Right cardiac atrium (tissue), 5 donors: ENCODE measurements at places on chromosomes 1 and 21. TPM values are rescaled to one million over a fixed set of nuclear protein-coding genes. Genes with fewer than 3 reads are reported as not detected.
A peak's percentile ranks its signal among the peaks of the same experiment; 100 is the strongest.

COL11A1 gene
- total RNA-seq = not detected

LPGAT1 gene
- total RNA-seq = 44.5 TPM

EVA1B gene
- 13.5 TPM for total RNA-seq

MAP10 gene
- total RNA-seq = 2.6 TPM

S100A7 gene
- total RNA-seq = not detected

LCE1D gene
- not detected for total RNA-seq

NUP210L gene
- 0.09 TPM for total RNA-seq

NBPF4 gene
- not detected for total RNA-seq

DNA sequence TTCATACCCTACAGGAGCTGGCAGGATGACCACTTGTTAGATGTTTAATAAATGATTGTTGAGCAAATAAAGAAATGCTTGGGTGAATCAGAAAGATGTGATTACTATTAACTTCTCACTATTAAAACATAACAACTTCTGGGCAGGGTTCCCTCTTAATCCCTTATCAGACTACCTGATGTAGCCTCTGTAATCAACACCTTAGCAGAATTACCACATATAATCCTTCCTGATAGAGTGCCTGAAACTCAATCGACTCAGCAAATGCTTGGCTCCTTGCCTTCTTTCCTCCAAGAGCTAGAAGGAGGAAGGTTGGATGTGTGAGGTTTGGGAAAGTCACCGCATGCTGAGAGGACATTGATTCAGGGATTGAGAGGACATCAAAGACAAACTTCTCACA, 34.8 kb upstream of the DSCAM start:
- no peak for DNase-seq

- no peak for DNase-seq
Measured at GRCh38 chr21:26686278-26686677, 113.2 kb upstream of the CYYR1 start.

- DNase-seq = no peak
Measured at GRCh38 chr1:94883691-94884090, 43.2 kb downstream of the CNN3 start.

DNA sequence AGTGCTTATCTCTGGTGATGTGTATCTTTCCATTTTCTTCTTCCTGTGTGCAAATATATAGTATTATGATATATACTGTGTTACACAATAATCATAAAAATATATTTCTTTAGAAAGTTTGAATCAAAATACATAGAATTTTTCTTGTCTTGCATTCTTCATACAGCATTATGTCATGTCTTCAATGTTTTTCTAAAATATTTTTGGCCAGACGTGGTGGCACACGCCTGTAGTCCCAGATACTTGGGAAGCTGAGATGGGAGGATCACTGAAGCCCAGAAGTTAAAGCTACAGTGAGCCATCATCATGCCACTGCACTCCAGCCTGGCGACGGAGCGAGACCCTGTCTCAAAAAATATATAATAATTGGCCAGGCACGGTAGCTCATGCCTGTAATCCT, 41.6 kb downstream of the IL6R start:
- DNase-seq = no peak

DNA sequence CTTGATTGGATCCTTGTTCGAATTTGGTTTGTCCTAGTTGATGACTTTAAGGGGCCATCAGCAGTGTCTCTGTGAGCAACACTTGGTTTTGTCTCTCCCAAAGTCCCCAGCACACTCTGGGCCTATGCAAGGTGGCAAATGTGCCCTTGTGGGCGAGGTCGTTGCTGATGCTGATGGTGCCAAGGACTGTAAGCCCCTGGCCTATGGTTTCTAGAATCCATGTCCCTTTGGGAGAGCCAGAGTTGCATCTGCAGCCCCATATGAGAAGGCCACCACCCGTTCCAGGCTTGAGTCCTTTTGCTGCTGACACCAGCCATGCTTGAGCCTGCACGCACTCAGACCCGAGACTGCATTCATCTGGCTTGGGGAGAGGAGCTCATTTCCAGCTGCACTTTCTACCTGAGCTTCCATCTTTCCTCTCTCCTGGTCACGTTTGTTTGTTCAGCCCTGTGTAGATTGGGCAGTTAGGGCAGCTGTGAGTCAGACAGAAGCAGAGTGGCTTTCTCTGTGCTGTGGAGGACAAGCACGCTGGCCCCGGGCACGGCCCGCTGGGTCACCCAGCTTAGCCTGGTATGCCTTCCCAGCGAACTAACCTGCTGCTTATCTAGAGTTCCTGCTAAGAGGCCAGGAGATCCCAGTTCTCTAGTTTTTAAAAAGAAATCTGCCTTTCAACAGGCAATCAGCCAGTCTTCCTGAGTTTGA, 52.1 kb upstream of the CSF3R start:
- DNase-seq = no peak

DNA sequence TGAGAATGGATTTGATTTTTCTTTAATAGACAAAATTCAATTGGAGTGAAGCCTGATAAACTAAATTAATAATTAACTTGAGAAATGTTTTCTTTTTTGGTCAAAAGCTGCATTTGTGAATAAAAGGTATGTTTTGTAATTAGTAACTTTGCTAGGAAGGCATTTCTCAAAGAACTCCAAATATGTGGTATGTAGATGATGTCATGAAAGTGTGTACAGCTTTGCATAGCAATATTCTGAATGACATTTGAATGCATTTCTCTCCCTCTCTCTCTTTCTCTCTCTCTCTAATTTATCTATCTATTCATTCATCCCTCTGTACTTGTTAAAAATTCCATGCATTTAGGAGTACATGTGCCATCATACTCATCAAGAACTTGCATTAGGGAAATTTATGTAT, 109.1 kb upstream of the ADAMTS5 start:
- no peak for DNase-seq

DNA sequence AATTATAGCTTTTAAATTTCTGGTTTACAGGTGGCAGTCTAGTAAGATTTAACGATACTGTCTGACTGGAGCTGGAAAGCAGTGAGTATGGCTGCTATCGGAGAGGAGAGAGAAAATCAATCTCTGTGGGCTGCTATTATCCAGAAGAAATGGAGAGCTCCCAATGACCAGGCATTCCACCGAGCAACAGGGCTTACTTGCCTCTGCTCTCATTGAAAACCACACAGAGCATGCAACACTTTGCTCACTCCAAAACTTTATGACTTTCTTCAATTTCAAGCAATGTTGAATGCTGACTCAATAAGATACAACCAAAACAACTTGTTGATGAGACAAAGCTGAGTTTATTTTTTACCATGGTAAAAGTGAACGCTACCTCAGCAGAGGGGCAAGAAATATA, 337.0 kb upstream of the NCAM2 start:
- DNase-seq = no peak

- no peak for DNase-seq
Measured at GRCh38 chr1:78003070-78003746, 1.5 kb upstream of the DNAJB4 start.

DNA sequence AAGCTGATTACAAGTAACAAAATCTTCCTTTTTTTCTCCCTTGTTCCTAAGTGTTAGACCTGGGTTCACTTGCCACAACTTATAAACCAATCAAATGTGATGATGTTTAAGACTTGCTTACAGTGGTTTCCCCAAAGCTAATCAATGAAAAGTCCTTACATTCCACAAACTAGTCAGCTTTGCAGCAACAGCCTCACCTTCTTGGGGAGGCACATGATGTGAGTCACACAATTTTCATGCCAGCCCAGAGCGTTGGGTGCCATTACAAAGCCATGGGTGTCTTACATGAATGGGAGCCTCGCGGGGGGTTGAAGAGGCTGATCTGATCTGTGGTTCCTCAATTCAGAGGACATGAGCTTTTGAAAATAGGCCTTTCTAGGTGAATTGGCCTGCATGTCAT, 91.6 kb upstream of the UBE2U start:
- DNase-seq = no peak

DNA sequence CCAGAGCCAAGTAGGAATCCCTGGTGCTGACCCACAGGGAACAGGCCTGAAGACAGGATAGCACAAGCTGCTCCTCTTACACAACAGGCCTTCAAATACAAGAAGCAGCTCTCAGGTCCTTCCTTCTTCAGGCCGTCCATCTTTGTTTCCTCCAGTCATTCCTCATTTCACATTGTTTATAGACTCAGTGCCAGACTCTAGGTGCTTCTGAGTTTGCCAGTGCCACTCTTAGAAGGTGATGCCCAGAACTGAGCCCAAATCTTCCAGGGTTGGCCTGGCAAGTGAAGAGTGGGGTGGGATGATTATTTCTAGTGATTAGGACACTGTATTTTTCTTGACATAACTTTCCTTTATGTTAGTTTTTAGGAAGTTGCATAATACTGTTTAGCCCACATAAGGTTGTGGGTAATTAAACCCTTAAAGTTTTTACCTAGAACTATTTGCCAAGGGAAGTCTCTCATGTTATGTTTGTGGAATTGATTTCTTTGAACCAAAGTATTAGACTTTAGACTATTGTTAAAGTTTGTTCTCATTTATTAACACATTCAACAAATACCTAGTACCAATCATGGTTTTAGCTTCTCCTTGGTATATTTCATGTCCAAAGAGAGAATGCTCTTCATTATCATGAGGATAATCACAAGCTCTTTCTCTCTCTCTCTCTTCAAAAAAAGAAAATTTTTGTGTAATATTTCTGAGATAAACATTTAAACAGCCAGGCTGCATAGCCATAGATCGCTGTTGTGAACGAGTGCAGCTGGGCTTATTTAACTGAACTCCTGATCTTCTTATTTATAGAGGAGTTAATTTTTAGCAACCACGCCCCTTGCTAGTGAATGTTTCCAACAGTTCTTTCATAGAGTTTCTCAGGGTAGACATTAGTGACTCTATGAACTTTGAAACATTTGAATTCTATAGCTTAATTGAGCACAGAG, 47.7 kb downstream of the PGM1 start:
- no peak for DNase-seq

DNA sequence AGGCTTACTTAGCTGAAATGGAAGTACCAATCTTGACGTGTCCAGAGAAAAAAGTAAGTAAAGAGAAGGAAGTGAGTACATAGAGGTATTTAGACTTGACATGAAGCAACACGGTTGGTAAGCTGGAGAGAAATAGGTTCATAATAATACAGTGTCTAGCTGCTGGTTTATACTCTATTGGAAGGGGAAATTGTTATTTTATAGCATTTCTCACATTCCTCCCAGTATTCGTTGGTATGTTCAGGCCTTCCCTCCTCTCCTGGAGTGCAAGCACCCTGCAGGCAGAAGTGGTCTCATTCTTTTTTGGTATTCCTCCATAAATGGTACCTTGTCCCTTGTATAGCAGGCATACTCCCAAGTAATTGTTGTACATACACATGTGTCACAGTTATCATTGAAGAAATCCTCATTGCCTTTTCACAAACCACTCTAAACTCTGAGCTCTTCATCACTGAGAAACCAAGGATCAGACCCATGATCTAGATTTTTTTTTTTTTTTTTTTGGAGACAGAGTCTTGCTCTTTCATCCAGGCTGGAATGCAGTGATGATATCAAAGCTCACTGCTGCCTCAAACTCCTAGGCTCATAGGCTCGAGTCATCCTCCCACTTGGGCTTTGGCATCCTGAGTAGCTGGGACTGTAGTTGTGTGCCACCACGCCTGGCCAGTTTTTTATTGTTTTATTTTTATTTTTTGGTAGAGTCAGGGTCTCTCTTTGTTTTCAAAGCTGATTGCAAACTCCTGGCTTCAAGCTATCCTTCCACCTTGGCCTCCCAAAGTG, 9.8 kb upstream of the IPO9 start:
- no peak for DNase-seq

DNA sequence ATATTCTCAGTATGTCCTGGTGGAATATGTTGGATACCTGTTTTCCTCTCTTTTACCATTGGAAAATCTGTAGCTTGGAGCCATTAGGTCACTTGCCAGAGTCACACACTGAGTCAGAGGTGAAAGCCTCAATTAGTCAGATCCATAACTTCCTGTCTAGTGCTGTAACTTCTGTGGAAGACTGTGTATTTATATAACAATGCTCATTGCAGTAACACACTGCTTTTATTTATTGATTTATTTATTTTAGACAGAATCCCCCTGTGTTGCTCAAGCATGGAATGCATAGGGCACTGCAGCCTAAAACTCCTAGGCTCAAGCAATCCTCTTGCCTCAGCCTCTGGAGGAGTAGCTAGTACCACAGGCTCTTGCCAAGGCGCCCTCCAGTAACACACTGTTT, 1.3 kb upstream of the DOCK7 start:
- DNase-seq = no peak

- no peak for DNase-seq
Measured at GRCh38 chr1:42259059-42259738, 75.8 kb downstream of the FOXJ3 start.

GRCh38 chr1:15958793-15959192, 17.1 kb downstream of the ZBTB17 start:
- no peak for DNase-seq

- DNase-seq = no peak
Measured at GRCh38 chr1:90716243-90716551, 905 bp downstream of the BARHL2 start.

- peak; percentile 41 for DNase-seq
Measured at GRCh38 chr1:48552420-48552819, 80.4 kb upstream of the SPATA6 start.

GRCh38 chr21:38282921-38283320, 26.1 kb downstream of the KCNJ15 start:
- no peak for DNase-seq

GRCh38 chr1:83086346-83086745, 912.6 kb downstream of the TTLL7 start:
- no peak for DNase-seq

DNA sequence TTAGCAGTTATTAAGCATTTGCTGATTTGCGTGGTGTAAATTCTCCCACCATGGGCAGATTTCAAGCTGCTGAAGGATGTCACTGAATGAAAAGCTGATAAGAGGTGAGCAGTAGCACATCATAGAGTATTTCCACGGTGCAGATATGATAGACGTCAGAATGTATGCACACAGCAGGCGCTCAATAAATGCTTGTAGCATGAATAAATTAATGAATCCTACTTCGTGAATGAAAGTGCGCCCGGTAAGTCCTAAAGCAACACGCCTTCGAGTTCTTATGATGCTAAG, 510 bp upstream of the UBIAD1 start:
- DNase-seq = no peak

- DNase-seq = no peak
Measured at GRCh38 chr1:161721738-161722343, 497 bp downstream of the FCRLB start.

- no peak for DNase-seq
Measured at GRCh38 chr1:37868466-37868865, 9.1 kb upstream of the MTF1 start.

GRCh38 chr1:202129453-202130296, 7.0 kb downstream of the GPR37L1 start:
- no peak for DNase-seq

DNA sequence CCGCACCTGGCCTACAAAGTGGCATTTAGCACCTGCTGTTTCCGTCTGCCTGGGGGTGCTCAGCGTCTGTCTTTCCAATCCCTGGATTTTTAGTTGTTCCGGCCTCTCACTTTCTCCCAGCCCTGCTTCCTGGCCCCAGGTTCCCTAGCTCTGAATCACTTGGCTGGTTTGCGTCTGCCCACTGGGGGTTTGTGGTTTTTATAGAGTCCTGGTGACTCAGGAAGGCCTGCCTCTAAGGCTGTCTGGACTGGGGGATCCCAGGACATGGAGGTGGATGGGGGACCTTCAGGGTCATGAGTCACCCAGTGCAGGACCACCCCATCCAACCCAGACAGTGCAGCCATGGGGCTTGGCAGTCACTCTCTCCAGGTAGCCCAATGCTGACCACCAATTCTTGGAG, 53.5 kb downstream of the MRPL37 start:
- no peak for DNase-seq
